Hematopoietic multipotent progenitor cell treated with erythropoietin and hydrocortisone succinate and interleukin-3 and kit ligand, for 8 days (in vitro differentiated cells): ENCODE measurements at places on chromosomes 4 and X.

- no peak for DNase-seq
These were observed 63.8 kb downstream of the FAM47B start for GRCh38 chrX:35006361-35006760.

DNA sequence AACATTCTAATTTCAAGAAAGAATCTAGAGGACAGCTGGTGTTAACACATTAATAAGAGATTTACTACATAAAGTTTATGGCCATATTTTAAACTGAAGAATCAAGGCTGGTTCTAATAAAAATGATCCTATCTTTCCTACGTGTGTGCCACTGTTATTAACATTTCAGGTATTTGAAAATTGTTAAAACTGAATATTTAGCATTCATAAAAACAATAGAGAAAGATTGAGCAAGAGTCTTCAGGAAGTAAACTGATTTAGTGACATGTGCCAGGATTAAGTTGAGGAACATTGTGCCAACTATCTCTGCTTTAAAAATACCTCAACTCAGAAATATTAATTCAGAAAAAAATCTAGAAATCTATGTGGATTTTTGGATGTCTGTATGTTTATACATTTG, 810.1 kb downstream of the FAT4 start:
- DNase-seq: no peak

DNA sequence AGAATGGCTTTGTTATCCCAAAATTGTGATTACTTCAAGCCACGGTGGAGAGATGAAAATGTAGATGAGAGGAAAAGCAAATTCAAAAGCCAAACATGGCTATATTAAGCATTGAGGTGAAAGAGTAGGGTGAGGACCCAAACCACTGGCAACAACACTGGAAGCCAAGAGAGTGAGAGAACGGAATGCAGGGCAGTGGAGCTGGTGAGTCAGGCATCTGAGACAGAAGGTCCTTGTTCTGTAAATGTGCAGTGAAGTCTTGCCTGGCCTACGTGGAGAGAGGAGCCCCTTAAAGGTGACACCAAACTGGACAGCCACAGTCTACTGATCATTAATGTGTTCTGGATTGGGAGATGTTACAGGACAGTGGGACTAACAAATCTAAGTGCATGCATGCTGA, 22.8 kb upstream of the SEC24B start:
- no peak for DNase-seq

GRCh38 chr4:102687982-102688433, 72.8 kb downstream of the MANBA start:
- DNase-seq: no peak

- peak; percentile 3 for DNase-seq
These were observed 5.9 kb upstream of the HSD17B10 start for GRCh38 chrX:53440101-53440500.

DNA sequence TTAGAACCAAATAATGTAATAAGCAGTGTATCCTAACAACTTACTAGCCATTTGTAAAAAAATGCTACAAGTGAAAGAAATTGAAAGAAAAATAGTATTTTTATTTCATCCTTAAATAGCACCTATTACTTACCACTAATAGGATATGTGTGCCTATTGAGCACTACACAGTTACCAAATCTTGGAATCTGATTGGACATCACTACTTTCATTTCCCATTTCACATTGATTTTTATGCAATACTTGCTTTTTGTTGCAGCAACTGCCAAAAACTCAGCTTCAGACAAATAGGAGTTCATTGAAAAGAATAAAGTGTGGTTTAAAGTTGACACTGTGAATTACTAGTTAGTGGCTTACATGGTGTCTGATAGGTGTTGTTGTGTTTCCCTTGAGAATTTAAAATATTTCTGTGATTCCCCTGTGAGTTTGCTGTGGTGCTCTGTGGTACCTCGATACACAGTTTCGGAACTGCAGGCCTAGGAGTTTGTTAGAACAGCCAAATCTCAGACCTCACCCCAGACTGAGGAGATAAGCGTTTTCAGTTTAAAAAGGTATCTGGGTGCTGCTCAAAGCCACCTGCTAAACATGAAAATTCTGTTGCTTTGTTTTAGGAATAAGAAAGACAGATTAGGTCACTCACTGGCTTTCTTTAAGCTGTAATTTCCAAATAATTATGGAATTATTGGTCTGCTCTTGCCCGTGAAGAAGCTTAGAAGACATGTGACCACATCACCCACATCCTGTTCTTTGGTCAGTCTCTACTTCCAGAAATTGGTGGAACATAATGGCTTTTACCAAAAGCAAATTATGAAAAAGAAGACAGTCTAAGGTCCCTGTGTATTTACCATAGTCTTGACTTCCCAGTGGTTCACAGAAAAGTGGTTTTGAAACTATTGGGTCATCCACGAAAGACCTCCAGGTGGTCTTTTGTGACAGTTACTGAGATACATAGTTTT, 97.8 kb downstream of the SYTL5 start:
- no peak for DNase-seq

DNA sequence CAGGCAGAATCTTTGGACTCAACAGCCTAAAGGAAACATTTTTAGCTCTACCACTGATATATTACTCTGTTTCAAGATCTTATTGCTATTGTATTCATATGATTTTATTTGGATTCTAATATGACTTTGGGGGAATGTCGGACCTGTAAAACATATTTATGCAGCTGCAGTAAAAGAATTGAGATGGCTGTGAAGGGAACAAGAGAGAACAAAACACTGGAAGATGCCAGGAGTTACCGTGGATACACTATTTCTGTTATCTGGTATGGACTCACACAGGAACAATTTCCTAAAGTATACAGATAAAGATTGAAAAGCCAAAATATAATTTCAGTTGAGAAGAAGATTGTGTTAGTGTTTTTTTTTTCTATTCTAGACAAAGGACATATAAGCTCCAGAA, 113.0 kb upstream of the DCLK2 start:
- no peak for DNase-seq

GRCh38 chrX:127038065-127038464, 218.5 kb downstream of the PRR32 start:
- peak; percentile 1 for DNase-seq

DNA sequence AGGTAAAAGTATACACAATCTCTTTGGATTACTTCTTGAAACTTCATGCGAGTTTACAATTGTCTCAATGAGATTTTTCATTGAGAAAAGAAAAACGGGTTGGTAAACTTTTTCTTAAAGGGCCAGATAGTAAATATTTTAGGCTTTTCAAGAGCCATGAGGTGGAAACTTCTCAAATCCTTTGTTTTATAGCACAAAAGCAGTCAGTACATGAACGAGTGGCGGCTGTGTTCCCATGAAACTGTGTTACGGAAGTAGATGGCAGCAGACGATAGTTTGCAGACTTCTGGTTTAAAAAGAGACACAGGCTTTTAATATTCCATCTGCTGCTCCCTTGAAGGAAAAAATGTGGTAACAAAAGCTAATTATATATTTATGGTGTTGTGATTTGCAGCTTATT, 332.0 kb downstream of the TENM3 start:
- no peak for DNase-seq

DNA sequence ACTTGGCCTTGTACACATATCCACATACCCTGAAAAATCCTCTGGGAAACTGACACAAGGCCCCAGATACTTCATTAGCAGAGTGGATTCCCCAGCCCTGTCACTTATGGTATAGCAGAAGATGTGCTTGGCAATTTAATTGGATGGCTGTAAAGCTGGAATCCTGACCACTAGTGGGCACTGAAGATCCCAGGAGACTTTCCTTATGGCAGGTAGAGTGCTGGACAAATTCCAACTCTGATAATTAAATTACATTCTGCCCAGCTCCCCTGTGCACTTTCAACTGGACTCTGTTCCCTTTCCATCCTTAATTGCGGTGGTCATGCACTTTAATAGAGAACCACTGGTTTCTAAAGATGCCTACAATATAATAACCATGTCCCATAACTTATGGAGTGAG, 119.8 kb downstream of the DCK start:
- DNase-seq: no peak

GRCh38 chrX:84168095-84168494, 19.9 kb downstream of the RPS6KA6 start:
- no peak for DNase-seq

- DNase-seq: peak; percentile 38
These were observed 269.9 kb downstream of the OPHN1 start for GRCh38 chrX:68163441-68163840.

GRCh38 chr4:21742326-21742725, 206.2 kb downstream of the KCNIP4 start:
- DNase-seq: no peak

DNA sequence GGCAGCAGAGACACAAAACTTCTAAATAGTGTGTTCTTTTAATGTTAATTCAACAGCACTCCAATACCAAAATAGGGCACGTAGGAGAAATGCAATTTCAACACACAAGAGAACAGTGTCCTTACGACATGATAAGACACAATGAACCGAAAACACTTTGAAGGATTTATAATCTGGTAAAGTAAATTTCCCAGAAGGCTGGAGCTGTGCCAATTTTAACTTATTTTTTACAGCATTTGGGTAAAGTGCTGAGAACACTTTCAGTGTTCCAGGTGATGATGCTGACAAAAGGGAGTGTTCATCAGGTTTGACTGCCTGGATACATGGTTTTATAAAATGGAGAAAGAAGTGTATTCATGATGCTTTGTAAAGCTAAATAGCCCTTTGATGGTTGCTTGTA, 76.5 kb downstream of the MAPK10 start:
- no peak for DNase-seq

DNA sequence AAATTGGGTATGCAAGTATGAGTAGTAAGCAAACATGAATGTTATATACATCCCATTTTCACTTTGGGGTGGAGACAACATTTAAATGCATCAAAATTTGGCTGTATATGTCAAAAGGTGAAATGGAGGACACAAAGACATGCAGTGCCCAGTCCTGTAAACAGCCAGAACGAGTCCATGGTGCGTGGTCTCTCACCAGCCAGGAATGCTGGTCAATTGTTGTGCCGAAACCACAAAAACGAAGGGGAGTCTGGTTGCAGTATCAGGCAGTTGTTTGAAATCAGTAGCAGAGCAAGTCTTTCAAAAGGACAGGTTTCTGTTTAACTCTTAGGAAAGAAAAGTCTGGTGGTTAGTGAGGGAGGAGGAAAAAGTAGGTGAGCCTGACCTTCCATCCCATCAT, 22.3 kb upstream of the RNF150 start:
- DNase-seq: no peak

DNA sequence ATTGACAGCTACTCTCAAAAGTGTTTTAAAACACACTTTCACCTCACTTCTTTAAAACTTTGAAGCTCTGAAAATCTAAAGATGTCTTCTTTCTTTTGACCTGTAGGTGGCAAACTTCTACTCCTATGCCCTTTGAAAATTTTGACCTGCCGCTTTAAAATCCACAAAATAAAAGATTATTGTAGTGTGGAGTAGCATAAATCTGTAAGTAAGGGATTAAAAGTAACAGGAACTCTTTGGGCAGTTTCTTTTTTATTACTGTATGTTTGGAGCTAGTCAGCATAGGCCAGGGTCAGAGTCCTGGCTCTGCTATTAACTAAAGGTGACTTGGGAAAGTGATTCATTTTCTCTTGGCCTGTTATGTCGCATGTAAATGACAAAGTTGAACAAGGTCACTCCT, 25.5 kb downstream of the BBS12 start:
- DNase-seq: peak; percentile 66

DNA sequence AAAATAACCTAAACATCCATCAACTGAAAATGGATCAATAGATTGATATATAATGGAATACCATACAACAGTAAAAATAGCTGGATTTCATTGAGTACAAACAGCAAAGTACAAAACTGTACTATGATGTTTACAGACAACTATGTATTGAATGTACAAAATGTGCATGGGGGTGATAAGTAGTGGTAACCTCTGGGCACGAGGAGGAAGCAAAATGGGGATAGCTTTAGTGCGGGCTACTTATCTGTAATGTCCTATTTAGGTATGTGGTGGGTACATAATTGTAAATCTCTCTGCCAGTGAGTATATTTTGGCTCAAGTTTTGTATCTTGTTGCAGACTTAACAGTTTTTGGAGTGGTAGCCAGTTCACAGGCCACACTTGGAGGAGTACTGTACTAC, 123.6 kb downstream of the STAG2 start:
- DNase-seq: no peak

DNA sequence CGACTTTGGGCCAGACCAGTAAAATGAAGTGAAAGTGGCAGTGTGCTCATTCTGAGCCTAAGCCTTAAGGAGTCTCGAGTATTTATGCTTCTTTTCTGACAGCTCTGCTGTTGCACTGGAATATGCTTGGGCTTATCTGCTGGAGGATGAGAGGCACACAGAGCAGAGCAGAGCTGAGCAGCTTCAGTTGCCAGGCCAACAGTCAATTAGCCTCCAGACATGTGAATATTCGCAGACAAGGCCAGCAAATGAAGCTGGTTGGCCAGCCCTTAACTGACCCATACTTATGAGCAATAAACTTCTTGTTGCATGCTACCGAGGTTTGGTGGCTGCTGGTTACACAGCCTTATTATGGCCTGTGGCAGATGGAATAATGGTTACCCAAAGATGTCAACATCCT, 203.0 kb upstream of the GEMIN8 start:
- no peak for DNase-seq

DNA sequence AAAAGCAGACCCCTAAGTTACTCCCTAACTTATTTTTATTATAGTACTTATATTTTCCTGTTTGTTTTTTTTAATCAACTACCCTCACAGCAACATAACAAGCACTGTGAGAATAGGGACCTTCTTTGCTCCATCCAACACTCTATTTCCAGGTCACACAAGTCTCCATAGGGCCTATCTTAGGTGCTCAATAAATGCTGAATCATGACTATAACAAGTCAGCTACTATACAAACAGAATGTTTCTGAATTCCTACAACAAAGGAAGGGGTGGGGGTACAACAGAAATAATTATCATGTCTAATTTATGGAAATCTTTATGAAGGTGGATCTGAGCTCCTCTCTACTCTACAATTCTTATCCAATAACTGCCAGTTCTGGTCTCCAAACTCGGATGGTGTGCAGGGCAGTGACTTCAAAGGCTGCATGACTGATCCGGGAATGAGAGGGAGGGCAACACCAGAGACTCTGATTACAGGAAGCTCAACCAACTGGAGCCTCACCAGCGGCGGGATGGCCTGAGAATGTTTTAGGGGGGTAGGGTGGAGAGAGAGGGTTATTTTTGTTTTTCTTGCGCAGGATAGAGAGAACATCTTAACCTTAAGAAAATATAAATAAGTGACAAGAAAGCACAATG, 71.1 kb downstream of the HADH start:
- DNase-seq: no peak
